ENCODE measurements at places on chromosomes 7 and 10. TPM values are rescaled to one million over a fixed set of nuclear protein-coding genes. Genes with fewer than 3 reads are reported as not detected.

The PAPOLB gene
- not detected for total RNA-seq

The TMEM196 gene
- total RNA-seq, result not detected

The DKK1 gene
- 538 TPM for total RNA-seq

The CCL24 gene
- not detected for total RNA-seq

The TLX1 gene
- total RNA-seq, result not detected

The LRRC61 gene
- total RNA-seq, result not detected

The CALHM1 gene
- total RNA-seq, result not detected

The MRC1 gene
- not detected for total RNA-seq

The CTAGE4 gene
- total RNA-seq, result not detected

The PTPN20 gene
- 3.9 TPM for total RNA-seq

The AMPH gene
- total RNA-seq, result 0.10 TPM

The EGFR gene
- total RNA-seq, result 120 TPM

The PRSS1 gene
- not detected for total RNA-seq

The DNA2 gene
- 9.0 TPM for total RNA-seq

The FOXI2 gene
- not detected for total RNA-seq

The CALML5 gene
- total RNA-seq, result not detected

The PNLIPRP3 gene
- total RNA-seq, result not detected

The SLC39A12 gene
- not detected for total RNA-seq

The CPN1 gene
- total RNA-seq, result 0.26 TPM

The INPP5F gene
- total RNA-seq, result 10.8 TPM

The ZNF503 gene
- 6.6 TPM for total RNA-seq

The ASAH2 gene
- total RNA-seq, result 3.1 TPM

The VPS37D gene
- total RNA-seq, result 4.0 TPM

The FEZF1 gene
- not detected for total RNA-seq

The FXYD4 gene
- not detected for total RNA-seq

The ANKRD30A gene
- total RNA-seq, result 0.39 TPM

The GAD2 gene
- not detected for total RNA-seq

The RALA gene
- total RNA-seq, result 34.5 TPM

The LIPJ gene
- not detected for total RNA-seq
